CD4-positive, alpha-beta T cell treated with Interleukin-21 for 1 hour (primary cell): ENCODE measurements at places on chromosomes 7 and 10.

DNA sequence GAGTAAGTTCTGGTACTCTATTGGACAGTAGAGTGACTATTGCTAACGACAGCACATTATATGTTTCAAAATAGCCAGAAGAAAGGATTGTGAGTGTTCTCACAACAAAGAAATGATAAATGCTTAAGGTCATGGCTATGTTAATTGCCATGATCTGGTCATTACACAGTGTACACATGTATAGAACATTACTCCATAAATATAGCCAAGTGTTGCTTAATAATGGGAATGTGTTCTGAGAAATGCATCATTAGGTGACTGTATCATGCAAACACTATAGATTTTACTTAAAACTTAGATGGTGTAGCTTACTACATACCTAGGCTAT, 19.6 kb downstream of the EPC1 start:
- DNase-seq, result no peak

GRCh38 chr7:34187798-34188307, 282.5 kb downstream of the BMPER start:
- no peak for DNase-seq

GRCh38 chr7:2520131-2520760, 672 bp downstream of the LFNG start:
- no peak for DNase-seq

DNA sequence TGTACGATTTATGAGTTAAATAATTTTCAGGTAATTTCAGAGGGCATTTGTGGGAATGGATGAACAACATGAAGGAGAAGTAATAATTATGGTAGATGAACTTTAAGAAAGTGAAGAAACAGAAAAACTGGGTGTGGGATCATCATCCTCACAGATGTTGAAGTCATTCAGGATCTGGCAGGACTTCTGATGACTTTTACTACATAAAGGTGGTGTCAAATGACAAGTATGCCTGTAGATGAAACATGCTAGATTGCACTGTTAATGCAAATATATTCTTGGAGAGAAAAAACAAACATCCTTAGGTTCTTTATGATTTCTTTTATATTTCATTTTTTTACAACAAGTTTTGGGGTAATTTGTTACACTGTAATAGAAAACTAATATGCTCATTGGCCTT, 230.2 kb downstream of the PCLO start:
- DNase-seq, result no peak

DNA sequence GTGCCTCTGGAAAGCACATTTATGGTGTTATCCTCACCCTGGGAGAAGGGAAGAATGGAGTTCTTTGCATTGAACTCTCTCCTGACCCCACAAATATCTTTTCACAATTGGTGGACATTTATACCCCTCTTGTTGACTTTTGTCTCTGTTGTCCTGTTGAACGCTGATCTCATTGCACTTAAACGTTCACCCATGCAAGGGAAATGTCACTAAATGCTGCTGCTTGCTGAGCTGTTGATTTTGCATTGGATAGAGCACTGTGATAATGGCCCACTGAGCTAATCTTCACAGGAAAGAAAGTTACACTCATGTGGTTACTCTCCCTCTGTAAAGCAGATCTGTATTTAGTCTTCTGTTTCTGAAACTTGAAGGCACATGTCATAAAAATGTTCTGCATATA, 133.4 kb downstream of the FZD1 start:
- no peak for DNase-seq

DNA sequence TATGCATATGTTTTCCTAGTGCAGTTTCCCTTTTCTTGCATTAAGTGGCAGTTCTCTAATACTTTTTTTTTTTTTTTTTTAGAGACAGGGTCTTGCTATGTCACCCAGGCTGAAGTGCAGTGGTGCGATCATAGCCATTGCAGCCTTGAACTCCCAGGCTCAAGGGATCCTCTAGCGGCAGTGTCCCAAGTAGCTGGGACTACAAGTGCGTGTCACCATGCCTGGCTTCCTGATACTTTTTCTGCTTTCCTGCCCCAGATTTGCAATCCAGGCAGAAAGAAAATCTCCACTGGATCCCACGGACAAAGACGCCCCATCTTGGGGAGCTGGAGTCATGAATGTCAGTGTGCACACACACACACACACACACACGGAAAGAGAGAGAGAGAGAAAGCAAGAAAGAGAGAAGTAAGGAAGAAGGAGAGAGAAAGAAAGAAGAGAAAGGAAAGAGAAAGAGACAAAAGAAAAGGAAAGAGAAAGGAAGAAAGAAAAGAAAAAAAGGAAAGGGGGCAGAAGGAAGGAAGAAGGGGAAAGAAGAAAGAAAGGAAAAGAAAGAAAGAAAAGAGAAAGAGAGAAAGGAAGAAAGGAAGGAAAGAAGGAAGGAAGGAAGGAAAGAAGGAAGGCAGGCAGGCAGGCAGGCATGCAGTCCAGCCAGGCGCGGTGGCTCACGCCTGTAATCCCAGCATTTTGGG, 37.5 kb upstream of the OCM2 start:
- no peak for DNase-seq

DNA sequence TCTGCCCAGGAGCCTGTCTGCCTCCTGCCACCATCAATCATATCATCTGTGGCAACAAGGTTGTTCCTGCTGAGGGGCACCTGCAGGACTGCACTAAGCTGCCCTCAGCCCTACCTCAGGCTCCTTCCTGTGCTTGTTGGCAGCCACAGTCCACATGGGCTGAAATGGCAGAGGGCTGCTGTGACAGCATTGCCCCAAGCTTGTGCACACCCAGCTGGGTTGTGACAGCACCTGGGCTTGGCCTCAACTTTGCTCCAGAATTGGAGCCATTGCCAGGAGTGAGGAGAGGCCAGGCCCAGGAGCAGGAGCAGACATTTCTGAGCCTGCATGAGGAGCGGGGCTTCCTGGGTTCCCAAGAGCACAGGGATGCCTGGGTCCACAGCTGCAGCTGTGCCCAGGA, 340.9 kb upstream of the CHRM2 start:
- no peak for DNase-seq

DNA sequence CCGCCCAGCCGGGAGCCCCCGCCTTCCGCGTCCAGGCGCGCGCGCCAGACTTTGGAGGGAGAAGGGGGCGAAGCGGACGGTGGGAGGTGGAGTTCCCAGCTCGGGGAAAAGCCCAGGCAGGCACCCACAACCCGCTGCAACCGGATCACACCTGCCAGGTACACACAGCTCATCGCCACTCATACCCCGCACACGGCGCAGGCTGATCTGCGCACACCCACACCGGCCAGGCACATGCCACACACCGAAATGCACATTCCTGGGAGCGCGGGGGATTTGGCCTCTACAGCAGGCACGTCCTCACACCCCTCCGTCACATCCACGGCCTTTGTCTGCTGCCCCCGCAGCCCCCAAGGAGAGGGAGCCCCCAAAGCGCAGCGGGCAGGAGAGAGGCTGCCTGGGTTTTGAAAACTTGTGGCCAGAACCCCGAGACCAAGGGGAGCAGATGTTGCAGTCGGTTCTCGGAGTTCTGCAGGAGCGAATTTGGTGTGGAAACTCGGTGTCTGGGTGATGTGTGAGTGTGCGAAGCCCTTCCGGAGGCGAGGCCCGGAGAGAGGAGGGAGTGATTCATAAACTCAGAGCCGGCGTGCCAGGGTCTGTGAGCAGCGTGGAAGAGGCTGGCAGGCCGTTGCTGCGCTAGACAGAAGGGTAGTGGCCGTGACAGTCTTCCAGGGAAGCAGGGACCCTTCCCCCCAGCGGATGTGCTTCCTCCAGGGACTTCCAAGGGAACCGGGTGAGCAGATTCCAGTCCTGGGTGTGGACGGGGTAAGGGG, 734 bp downstream of the CHST3 start:
- no peak for DNase-seq

DNA sequence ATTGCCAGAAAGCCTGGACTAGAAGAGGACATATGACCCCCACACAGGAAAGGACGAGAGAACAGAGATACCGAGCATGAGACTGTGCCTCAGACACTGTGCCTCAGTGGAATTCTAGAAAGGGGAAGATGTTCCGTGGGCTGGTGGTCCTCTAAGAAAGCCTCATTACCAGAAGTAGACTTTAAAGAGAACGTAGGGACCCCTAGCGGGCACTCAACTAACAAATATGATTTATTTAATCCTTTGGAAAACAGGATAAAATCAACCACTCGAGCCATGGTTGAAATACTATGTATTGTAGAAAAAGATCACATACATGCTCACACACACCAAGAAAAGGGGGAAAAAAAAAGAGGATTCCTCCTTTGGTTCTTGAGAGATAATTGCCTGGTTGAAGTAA, 701.2 kb upstream of the SORCS1 start:
- DNase-seq, result no peak

GRCh38 chr10:48671914-48672595, 12.6 kb upstream of the WDFY4 start:
- no peak for DNase-seq

DNA sequence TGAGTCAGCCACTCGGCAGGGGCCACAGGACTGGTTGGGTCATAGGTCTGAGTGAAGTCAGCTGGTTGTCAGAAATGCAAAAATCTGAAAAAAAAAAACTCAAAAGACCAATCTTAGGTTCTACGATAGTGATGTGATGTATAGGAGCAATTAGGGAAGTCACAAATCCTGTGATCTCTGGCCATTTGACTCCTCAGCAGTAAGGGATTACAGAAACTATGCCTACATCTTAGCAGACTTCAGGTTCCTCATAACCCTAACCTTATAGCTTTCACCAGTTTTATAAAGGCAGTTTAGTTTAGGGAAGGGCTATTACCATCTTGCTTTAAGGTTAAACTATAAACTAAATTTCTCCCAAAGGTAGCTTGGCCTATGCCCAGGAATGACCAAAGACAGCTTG, 163.1 kb upstream of the HGF start:
- no peak for DNase-seq

DNA sequence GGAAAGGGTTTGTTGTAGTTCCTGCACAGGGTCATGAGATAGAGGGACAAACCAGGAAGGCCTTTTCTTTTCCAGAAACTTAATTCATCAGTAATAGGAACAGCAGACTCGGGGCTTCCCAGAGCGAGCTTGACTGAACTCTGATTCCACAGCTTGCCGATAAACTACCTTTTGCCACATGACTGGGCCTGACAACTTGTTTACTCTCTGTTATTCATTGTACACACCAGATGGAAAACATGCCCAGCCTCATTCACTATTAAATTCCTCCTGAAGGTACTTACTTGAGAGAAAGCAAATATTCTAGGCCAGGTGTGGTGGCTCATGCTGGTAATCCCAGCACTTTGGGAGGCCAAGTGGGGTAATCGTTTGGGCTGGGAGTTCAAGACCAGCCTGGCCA, 77.1 kb upstream of the FGFR2 start:
- no peak for DNase-seq

DNA sequence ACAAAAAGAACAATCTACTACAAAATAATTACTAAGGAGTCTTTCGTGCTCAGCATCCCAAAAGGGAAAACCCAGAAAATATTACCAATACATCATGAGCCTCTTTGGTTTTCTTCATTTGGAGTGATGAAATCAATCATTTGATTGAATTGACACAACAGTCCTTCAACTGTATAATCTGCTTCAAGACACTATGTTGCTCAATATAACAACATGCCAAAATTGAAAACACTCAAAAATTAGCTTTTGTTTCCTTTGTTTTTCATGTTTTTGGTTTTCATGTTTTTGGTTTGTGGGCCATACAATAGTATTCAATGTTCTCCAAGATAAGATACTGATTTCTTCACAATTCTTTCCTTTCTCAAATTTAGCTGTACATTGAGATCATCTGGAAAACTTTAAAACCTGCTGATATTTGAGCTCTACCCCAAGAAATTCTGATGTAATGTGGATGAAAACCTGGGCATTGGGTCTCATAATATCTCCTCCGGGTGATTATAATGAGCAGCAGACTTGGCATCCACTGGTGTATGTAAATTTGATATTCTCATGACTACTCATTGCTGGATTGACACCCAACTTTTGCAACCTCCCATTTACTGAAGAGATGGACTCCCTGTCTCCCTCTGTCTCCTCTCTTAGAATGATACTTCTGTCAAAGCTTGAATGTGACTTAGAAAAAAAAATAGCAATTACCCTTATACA, 4.6 kb downstream of the SOSTDC1 start:
- no peak for DNase-seq

DNA sequence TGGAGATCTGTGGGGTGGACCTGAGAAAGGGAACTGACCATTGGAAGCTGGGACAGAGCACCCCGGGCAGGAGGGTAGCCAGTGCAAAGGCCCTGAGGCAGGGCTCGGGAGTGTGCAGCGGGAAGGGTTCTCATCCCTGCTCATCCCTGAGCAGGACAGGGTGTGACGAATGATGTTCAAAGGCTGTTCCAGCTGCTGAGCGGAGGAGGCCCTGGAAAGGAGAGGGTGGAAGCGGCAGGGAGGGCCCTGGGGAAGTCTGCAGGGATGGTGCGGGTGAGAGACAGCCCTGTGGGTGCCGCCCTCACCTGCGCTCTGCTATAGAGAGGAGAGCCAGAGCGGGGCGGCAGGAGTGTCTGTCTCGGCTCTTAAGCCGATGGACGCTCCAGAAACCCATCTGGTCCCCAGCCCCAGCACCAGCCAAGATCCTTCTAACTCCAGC, 43.7 kb downstream of the PRKAG2 start:
- no peak for DNase-seq

DNA sequence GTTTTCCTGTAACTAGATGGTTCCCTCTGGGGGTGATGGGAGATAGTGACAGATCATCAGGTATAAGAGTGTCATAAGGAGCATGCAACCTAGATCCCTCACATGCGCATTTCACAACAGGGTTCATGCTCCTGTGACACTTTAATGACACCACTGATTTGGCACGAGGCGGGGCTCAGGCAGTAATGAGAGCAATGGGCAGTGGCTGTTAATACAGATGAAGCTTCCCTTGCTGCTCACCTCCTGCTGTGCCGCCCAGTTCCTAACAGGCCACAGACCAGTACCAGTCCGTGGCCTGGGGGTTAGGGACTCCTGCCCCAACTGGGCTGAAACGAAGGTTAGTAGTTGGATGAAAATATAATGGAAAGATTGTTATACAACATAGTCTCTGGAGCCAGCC, 201.6 kb upstream of the LRRN3 start:
- no peak for DNase-seq

GRCh38 chr7:135333200-135333599, 99.6 kb downstream of the STRA8 start:
- no peak for DNase-seq

DNA sequence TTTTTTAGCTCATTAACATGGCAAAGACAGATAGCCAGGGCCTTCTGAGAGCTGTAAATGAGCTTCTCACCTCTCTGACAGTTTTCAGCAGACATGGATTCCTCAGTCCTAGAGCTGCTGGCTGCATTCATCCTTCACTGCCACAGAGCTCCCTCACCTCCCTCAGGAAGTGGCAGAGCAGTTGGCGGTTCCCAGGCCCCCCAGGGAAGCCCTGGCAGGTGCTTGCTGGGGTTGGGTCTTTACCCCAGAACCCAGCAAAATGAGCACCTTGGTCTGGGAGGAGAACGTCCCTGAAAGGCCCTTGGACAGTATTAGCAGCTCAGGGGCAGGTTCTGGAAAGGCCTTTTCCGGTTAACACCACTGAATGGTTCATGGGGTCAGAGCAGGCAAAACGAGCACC, 288.0 kb downstream of the PTPRN2 start:
- DNase-seq, result no peak
